A549 treated with Mapracorat at 1 μM for 4 hours (cell line): ENCODE measurements at places on chromosomes 13 and 19. TPM values are rescaled to one million over a fixed set of nuclear protein-coding genes. Genes with fewer than 3 reads are reported as not detected.

Gene CRX
- total RNA-seq, result not detected in 5 replicates

Gene PODNL1
- total RNA-seq, result 0.62 to 1.8 TPM (median 1.4 TPM) in 5 replicates

Gene TTC9B
- total RNA-seq, result 0.21 to 0.47 TPM (median 0.34 TPM) in 4 of 5 replicates, not detected in the other

Gene HDGFL2
- 24.3 to 30.0 TPM (median 28.8 TPM) in 5 replicates for total RNA-seq

Gene NPAS1
- 6.0 to 9.0 TPM (median 6.7 TPM) in 5 replicates for total RNA-seq

Gene RDH8
- total RNA-seq, result 0.21 to 0.65 TPM (median 0.36 TPM) in 5 replicates

Gene ZFP14
- 1.4 to 2.6 TPM (median 2.3 TPM) in 5 replicates for total RNA-seq

Gene LRG1
- 0.05 to 0.23 TPM (median 0.12 TPM) in 4 of 5 replicates, not detected in the other for total RNA-seq

Gene C13orf42
- not detected in 5 replicates for total RNA-seq

Gene CD37
- not detected in 5 replicates for total RNA-seq

Gene RAB8A
- 47.1 to 83.7 TPM (median 48.3 TPM) in 5 replicates for total RNA-seq

Gene BEST2
- 1.5 to 2.3 TPM (median 1.8 TPM) in 5 replicates for total RNA-seq

Gene OR10H1
- total RNA-seq, result not detected in 5 replicates

Gene CLEC4G
- not detected in 5 replicates for total RNA-seq

Gene STK11
- 31.4 to 37.3 TPM (median 35.9 TPM) in 5 replicates for total RNA-seq

Gene KLK12
- total RNA-seq, result not detected in 5 replicates

Gene ZNF284
- 0.23 to 0.58 TPM (median 0.36 TPM) in 5 replicates for total RNA-seq

Gene WDR88
- total RNA-seq, result 0.31 TPM in 1 of 5 replicates, not detected in the others

Gene PPP1R12C
- 55.7 to 98.5 TPM (median 82.8 TPM) in 5 replicates for total RNA-seq

Gene FPR2
- total RNA-seq, result not detected in 5 replicates

Gene ZNF841
- 2.0 to 2.6 TPM (median 2.4 TPM) in 5 replicates for total RNA-seq

Gene CABP5
- total RNA-seq, result not detected in 5 replicates

Gene TEX26
- total RNA-seq, result not detected in 5 replicates

Gene IGFL2
- total RNA-seq, result 0.20 to 1.3 TPM (median 0.34 TPM) in 5 replicates

Gene OVOL3
- 0.29 to 0.78 TPM (median 0.41 TPM) in 4 of 5 replicates, not detected in the other for total RNA-seq

Gene ZNF431
- total RNA-seq, result 2.6 to 4.5 TPM (median 3.4 TPM) in 5 replicates

Gene PGLYRP1
- total RNA-seq, result not detected in 5 replicates

Gene RNF126
- total RNA-seq, result 52.1 to 76.4 TPM (median 74.4 TPM) in 5 replicates

Gene DNAJC15
- 0.03 to 0.34 TPM (median 0.12 TPM) in 5 replicates for total RNA-seq

Gene PRX
- 0.95 to 1.8 TPM (median 1.4 TPM) in 5 replicates for total RNA-seq

Gene SETDB2
- 1.6 to 2.4 TPM (median 2.1 TPM) in 5 replicates for total RNA-seq

Gene ZNF729
- total RNA-seq, result not detected in 5 replicates

Gene NXNL1
- total RNA-seq, result not detected in 5 replicates

Gene ZNF570
- 2.3 to 4.3 TPM (median 3.5 TPM) in 5 replicates for total RNA-seq

Gene TMEM238
- 2.5 to 10.7 TPM (median 9.7 TPM) in 5 replicates for total RNA-seq

Gene ZSCAN4
- not detected in 5 replicates for total RNA-seq

Gene ZNF541
- not detected in 5 replicates for total RNA-seq

Gene SMIM24
- 0.26 to 1.0 TPM (median 0.50 TPM) in 5 replicates for total RNA-seq

Gene FSD1
- total RNA-seq, result 7.4 to 9.3 TPM (median 8.8 TPM) in 5 replicates

Gene APOC4
- not detected in 5 replicates for total RNA-seq

Gene KRTDAP
- total RNA-seq, result not detected in 5 replicates

Gene VAV1
- total RNA-seq, result 6.1 to 7.9 TPM (median 7.2 TPM) in 5 replicates

Gene CCDC122
- 0.98 to 5.6 TPM (median 3.5 TPM) in 5 replicates for total RNA-seq

Gene ZNF880
- total RNA-seq, result 0.39 to 1.3 TPM (median 0.81 TPM) in 5 replicates

Gene ZNF433
- not detected in 5 replicates for total RNA-seq

Gene TINCR
- 1.7 to 3.2 TPM (median 2.3 TPM) in 5 replicates for total RNA-seq

Gene HS6ST3
- not detected in 5 replicates for total RNA-seq

Gene EFNA2
- 1.5 to 2.4 TPM (median 1.7 TPM) in 5 replicates for total RNA-seq

Gene LIPE
- total RNA-seq, result 1.3 to 2.3 TPM (median 1.7 TPM) in 5 replicates

Gene CFAP97D2
- not detected in 5 replicates for total RNA-seq
